Colonic mucosa (tissue), 4 donors: ENCODE measurements at places on chromosomes 3 and 15.

GRCh38 chr15:27082526-27082925, 111.5 kb downstream of the GABRG3 start:
- no peak for DNase-seq

DNA sequence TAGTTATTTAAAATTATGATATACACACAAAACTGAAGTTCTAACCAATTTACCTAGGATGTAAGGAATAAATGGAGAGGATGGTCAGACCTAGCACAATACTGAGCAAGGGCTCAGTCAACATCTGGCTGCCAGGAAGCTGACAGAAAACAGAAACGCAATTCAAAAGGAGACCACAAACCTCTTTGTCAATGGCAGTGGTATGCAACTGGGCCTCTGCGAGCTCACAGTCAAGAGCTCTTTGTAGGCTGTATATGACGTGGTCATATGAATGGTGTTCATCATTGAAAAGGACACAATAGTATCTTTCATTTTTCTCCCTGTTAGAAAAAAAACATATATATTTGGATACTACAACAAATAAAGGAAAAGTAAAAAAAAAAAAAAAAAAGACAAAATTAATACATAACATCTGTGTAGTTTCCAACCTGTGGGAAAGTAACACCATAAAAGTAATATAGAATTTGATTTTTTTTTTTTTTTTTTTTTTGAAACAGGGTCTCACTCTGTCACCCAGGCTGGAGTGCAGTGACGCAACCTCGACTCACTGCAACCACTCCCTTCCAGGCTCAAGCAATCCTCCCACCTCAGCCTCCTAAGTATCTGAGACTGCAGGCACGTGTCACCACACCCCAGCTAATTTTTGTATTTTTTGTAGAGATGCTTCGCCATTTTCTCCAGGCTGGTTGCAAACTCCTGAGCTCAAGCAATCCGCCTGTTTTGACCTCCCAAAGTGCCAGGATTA, 37.9 kb downstream of the UBR1 start:
- DNase-seq, result no peak

DNA sequence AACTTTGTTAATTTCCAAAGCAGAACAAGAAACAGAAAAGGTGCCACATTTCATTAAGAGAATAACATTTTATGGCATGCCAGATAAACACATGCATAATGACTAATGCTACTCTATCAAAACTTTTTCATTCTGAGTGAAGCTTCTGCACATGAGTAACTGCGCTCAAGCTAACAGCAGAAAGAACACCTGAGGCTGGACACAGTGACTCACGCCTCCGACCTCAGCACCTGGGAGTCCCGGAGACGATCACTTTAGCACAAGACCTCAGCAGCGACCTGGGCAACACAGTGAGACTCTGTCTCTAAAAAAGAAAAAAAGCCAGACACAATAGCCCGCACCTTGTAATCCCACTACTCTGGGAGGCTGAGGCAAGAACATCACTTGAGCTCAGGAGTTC, 70.6 kb downstream of the ACAP2 start:
- DNase-seq, result no peak

DNA sequence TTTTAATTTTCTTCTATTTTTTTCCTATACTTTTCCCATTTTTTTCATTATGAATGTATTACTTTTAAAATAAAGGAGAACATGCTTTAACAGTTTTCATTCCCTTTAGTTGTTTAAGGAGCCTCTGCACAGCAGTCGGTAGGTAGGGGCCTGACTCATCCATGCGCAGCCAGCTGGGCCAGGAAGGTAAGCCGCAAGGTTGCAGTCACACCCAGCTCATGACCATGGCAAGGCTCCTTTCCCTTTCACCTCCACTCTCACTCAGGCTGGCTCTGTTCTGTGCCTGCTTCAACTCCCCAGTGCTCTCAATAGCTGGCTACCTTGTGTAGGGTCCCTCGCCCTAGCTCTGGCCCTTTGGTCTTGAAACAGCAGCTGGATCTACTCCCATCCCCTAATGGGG, 17.4 kb upstream of the ANKRD34C start:
- no peak for DNase-seq
